ENCODE measurements at places on chromosomes 12 and 14.

GRCh38 chr12:109131154-109132050, 15.0 kb downstream of the ACACB start:
- DNase-seq, result no peak

DNA sequence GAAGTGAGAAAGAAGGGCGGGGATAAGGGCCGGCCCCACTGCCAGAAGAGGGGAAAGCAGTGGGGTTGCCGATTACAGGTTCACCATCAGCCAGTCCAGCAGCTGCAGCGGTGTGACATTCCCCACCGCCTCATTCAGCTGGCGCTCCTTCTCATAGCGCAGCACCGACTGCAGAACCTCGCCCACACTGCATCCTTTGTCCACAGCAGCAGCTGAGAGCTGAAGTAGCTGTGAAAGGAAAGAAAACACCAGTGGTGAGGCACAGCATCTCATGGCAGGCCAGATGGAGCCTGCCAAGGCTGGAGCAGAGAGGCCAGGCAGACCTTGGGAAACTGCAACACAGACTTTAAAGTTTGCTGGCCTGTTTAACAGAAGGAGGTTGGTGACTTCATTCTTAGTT, 33.2 kb downstream of the AKAP3 start:
- no peak for DNase-seq

GRCh38 chr12:124236625-124237031, 58.3 kb upstream of the RFLNA start:
- no peak for DNase-seq

- DNase-seq, result no peak
Observed at GRCh38 chr14:52563120-52563519, 10.5 kb downstream of the GPR137C start.

GRCh38 chr12:104121001-104121400, 17.0 kb downstream of the NFYB start:
- DNase-seq, result no peak

DNA sequence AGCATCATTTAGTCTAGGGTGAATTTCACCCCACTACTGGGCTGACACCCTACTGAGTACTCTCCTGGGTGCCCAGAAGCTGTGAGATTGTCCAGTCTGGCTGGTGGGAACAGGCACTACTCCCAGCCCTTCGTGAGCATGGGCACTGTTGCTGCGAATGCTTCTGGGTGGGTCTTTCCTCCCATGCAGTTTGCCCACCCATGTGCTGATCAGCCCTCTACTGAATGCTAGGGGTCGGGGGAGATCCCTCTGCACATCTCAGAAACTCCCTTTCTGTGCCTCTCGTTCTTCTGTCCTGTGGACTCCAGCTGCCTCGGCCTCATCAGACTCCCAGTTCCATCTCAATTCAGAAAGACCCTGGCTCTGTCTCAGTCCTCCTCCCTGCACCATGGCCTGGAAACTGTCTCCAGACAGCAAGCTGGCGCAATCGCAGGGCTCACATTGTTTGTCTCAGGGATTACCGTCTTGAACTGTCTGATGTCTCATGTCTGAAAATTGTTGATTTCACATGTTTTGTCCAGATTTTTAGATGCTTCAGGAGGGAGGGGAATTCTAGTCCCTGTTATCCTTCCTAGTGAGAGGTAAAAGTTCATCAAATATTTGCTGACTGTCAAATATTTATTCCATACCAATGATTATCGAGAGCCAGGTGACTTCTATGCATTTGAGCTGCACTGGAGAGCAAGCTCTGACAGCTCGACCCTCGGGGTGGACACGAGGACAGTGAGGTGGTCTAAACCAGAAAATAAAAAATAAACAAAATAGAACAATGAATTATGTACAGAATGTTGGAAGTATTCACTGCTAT, 316.6 kb upstream of the RTL1 start:
- DNase-seq, result no peak

GRCh38 chr12:25644979-25645378, 91.9 kb upstream of the LMNTD1 start:
- no peak for DNase-seq

GRCh38 chr14:81295958-81296923, 75.5 kb upstream of the GTF2A1 start:
- no peak for DNase-seq
